ENCODE measurements at places on chromosomes 1 and 21.
A peak's percentile ranks its signal among the peaks of the same experiment; 100 is the strongest.

DNA sequence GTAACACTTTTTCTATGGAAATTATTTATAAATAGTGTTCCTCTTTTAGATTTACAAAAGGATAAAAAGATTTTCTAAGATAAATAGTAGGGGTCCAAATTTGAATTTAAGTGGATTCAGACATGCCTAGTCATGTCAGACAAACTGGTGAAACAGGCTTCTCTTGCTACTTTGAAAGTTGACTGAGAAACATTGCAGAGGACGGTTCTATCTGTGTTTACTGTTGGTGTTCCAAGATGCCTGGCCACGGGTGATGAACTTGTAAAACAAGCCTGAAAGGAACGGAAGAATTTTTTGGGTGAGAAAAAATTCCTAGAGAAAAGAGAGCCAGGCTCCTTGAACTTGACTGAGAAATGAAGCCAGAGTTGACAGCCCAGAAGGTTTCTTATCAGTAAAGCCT, 2.2 kb downstream of the KRTAP19-1 start:
- DNase-seq = no peak

GRCh38 chr1:153493343-153493960, 33.0 kb upstream of the S100A7 start:
- DNase-seq = no peak

GRCh38 chr1:37392051-37392450, 82.3 kb upstream of the ZC3H12A start:
- no peak for DNase-seq

- no peak for DNase-seq
Observed at GRCh38 chr1:56511766-56512165, 67.6 kb downstream of the PLPP3 start.

GRCh38 chr1:33745942-33746341, 117.9 kb upstream of the HMGB4 start:
- no peak for DNase-seq

- peak; percentile 65 for DNase-seq
Observed at GRCh38 chr1:201480231-201481003, 11.4 kb upstream of the PHLDA3 start.

DNA sequence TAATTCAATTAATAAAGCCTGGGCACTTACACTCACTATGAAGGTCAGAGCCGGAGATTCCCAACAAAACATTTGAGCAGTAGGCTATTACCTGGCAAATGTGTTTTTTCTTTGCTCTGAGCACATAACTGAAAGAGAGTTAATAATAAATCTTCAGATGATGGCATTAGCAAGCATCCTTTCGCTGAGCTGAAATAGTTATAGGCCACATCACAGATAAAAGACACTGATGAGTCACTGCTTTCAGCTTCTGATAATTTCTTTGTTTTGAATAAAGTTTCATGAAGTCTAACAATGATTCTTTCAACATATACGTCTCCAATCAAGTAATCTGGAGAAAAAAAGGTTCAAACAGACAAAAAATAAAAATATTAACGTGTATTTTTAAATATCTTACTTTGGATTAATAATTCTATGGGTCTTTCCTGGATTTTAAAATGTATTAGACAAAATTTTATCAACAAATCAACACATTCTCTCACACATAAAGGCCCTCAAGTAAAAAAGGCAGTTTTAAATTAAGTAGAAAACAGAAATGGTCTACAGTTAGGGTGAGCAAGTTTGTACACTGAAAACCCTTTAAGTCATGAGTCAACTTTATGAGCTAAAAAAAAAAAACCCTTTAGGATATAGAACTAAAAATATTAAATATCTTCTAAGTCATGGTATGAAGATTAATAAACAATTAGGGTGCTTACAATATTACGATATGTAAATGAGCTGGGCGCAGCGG, 33.1 kb downstream of the LTN1 start:
- no peak for DNase-seq

DNA sequence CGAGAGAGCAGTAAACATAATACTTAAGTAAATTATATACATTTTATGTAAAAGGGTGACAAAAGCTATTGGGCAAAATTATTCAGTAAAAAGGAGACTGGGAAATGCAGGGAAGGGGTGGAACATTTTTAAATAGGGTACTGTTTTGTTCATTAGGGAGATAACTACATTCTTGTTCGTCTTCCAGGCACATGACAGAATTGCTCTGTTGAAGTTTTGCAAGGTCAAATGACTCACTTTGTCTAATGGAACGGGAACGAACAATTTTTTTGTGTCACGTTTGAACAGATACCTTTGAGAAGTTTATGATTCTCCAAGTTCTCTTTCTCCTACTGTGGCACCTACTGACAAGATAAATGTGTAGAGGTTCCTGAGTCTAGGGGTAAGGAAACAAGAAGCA, 382.3 kb upstream of the ZRANB2 start:
- DNase-seq = no peak

- no peak for DNase-seq
Observed at GRCh38 chr1:182035097-182035770, 26.3 kb downstream of the ZNF648 start.

DNA sequence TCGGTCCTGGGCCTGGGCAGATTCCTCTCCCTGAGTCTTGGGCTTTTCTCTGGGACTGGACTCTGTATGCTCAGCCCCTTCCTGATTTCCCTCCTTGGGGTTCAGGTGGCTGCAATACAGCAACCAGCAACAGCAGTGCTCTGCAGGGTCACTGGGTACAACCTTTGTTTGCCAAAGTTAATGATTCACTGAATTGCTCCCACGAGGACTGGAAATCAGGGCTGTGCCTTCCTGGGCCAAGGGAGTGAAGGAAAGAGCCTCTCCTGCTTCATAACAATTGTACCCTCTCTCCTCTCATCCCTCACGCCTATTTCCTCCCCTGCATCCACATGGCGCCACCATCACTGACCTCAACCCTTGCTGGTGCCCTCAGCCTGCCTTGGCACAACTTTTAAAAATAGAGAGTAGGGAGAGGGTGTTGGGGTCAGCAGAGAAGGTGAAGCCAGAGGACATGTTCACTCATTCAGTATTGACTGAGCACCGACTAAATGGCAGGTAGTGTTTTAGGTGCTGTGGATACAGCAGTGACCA, 52.8 kb upstream of the GOLT1A start:
- no peak for DNase-seq

DNA sequence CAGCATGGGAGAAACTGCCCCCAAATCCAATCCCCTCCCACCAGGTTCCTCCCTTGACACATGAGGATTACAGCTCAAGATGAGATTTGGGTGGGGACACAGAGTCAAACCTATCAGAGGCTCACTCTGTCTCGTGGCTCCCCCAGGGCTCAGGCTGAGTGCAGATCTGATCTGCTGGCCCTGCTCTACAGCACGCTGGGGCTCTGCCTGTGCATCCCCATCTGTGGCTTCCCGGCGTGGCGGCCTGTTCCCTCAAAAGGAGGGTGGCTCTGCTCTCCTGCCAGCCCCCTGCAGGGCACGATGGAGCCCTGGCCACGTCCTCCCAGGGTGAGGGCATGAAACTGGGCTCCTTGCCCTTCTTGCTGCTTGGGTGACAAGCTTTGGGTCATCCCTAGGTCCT, 19.8 kb upstream of the SMYD3 start:
- DNase-seq = no peak

- DNase-seq = peak; percentile 16
Observed at GRCh38 chr1:111754984-111755330, 744 bp upstream of the DDX20 start.

DNA sequence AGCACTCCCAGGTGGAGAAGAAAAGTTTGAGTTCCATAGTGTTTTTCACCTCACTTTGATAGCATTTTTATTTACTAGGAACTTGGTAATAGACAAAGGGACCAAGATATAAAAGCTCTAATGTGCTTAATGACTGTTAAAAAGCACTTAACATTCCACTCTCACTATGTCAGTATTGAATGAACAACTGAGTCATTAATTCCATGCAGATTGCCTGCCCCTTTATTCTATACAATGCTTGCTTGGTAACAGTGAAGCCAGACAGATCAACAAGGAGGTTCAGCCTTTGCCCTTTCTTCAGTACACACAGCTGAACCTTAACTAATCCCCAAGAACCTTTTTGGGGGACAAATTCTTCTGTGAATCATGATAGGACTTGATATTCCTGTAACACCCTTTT, 425.5 kb downstream of the NUF2 start:
- DNase-seq = no peak

DNA sequence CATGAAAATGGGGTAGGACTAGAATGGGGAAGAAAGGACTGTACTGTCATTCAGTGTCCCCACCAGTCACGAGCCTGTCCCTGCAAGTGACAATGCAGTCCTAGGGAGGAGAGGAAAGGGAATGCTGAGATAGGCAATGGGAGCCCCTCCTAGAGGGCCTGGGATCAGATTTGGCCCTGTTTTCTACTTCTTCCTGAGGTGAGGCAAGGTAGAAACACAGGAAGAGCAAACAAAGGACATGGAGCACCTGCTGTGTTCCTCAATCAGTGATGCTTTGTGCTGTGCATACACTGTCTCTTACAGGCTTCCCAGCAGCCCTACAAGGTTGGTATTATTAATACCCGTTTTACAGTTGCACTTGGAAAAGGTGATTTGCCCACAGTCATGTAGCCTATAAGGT, 6.1 kb downstream of the FABP3 start:
- no peak for DNase-seq

- no peak for DNase-seq
Observed at GRCh38 chr1:45854724-45855123, 51.3 kb downstream of the MAST2 start.

DNA sequence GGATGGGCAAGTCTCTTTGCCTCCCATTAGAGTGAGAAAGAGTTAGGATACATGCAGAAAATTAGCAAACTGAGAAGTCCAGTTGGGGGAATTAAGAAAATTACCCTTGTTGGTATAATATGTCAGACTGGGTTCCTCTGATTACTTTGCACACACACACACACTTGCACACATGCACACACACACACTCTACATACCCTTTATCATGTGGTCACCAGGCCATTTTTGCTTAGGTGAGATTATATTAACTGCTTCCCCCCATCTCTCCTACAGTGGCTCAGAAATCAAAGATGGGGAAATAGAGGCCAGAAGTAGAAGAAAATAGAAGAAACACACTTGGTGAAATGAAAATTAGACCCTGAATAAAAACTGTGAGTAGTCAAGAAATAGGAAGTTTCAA, 917 bp upstream of the LIX1L start:
- DNase-seq = no peak

DNA sequence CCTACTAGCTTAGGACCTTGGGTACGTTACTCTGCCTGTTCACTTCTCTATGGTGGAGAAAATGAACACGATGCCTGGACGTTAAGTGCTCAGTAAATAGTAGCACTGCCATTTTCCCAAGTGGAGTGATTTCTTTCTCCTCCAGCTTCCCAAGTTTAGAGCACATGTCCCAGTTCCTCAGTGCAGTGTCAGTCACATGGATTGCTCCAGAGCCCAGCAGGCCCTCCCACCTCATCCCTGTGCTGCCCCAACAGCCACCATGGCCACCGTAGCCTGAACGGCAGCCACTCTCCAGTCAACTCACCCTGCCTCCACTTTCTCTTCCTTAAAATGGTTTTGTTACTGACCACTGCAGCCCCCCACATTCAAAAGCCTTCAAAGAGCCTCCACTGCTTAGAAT, 8.5 kb downstream of the STMN1 start:
- no peak for DNase-seq

- no peak for DNase-seq
Observed at GRCh38 chr1:220407191-220407590, 120.7 kb upstream of the MARK1 start.

GRCh38 chr1:227731241-227731677, 3.8 kb downstream of the JMJD4 start:
- DNase-seq = no peak

DNA sequence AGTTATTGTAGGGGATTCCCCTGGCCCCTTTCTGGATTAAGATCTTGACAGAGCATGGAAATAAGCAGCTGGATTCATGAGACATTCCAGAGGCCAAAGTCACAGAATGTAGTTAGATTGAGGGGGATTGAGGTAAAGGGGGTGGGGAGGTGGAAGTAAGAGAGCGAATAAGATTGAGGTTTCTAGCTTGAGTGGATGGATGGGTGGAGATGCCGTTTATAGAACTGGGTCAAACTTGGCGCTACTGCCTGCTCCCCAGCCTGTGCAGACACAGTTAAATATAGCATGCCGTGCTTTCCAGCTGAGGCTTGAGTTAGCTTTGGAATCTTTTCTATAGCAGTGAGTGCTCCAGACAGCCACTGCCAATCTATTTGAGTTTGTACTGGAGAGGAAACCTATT, 85.7 kb downstream of the DYRK1A start:
- DNase-seq = no peak

DNA sequence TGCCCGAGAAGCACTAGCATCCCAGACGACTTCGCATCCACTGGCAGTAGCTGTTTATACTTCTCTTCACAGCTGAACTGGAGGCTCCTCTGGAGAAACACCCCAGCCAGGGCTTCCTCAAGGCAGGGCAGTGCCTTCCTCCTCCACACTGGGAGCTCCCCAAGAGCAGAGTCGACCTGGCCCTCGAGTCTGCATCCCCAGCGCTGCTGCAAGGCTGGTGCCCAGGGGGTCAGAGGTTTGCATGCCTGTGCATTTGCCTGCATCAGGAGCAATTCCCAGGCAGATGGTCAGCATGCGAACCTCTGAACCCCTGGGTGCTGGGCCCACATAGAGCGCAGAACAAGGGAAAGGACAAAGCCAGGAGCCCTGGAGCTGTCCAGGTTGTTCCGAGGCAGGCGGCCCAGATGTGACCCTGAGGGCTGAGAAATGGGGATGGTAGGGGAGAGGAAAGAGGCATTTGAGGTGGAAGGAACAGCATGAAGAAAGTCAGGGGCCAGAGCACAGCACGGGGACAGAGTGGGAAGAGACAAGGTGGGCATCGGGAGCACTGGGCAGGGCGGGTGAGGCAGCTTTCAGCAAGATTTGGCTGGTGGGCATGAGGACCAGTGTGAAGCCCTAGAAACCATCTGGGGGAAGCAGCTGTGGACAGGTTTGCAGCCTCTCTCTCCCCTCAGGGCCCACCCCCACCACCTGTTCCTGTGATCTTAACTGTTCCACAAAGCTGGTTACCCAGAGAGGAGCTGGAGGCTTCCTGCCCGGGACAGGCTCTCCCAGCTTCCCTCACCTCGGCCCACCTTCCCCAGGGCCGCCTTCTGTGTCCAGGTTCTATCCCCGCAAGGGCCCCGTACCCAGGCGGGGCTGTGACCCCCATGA, 6.4 kb upstream of the S100A8 start:
- DNase-seq = no peak

- DNase-seq = no peak
Observed at GRCh38 chr1:1302006-1302430, 5.7 kb downstream of the ACAP3 start.

DNA sequence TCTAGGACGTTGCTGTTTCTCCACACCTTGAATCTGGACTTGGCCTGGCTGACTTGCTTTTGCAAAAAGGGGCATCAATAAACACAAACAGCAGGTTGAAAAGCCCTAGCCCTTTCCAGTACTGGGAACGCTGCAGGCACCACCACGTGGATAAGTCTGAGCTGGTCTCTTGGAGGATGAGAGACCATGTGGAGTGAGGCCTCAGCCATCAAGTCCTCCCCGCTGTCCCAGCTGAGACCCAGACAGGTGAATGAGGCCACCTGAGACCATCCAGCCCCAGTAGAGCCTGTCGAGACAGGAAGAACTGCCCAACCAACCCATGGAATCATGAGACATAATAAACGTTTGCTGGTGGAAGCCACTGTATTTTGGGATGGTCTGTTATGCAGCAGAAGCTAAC, 688.7 kb downstream of the PTPRU start:
- DNase-seq = no peak

Data from CD4-positive, alpha-beta T cell treated with Interferon gamma for 1 hour (primary cell).